ENCODE measurements at places on chromosomes 1 and 21.

GRCh38 chr1:171802207-171802606 lies 20.7 kb downstream of the METTL13 start:
- no peak for DNase-seq

DNA sequence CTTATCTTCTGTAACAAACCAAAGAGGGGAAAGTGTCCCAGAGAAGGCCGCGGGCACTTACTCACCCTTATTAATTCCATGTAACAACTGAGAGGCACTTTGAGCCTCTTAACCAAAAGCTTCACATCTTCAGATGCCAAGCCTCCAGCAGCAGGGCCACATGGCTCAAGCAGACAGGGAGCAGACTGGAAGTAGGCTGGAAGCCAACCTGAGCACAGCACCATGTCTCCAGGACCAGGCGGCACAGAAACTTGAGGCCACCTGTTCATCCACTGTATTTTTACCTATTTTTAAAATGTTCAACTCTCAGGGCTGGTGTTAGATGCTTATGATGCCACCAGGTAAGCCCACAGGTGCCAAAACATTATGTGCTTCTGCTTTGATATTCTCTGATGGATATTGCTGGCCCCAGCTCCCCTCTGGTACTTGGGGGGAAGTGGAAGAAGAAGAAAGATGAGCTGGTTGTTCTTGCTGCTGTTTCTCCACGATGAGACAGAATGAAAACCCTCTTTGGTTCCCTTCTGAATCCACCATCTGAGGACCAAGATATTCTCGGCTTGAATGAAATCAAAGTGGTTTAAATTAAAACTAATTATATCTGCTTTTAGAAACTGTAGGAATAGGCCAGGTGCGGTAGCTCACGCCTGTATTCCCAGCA lies 30.6 kb upstream of the SDE2 start:
- DNase-seq: no peak

- DNase-seq: no peak
These were observed 39.8 kb downstream of the PTPN14 start for GRCh38 chr1:214511639-214511998.

- DNase-seq: no peak
These were observed 7.4 kb downstream of the BCL10 start for GRCh38 chr1:85268801-85269585.

DNA sequence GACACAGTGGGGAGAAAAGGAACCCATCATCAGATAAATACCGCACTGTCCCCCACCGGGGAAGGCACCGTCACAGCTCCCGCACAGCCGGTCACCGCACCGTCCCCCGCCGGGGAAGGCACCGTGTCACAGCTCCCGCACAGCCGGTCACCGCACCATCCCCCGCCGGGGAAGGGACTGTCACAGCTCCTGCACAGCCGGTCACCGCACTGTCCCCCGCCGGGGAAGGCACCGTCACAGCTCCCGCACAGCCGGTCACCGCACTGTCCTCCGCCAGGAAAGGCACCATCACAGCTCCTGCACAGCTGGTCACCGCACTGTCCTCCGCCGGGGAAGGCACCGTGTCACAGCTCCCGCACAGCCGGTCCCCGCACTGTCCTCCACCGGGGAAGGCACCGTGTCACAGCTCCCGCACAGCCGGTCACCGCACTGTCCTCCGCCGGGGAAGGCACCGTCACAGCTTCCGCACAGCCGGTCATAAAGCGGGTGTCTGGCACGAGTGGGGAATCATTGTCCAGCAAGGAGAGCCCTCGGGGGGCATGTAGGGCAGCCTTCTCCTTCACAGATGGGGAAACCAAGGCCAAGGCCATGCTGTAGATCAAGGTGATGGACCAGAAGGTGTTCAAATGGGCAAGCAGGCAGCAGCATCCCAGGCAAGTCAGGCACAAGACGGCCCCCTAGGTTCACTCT lies 280.1 kb downstream of the NPHP4 start:
- DNase-seq: no peak

GRCh38 chr1:55060133-55060999 lies 21.0 kb downstream of the PCSK9 start:
- DNase-seq: no peak

DNA sequence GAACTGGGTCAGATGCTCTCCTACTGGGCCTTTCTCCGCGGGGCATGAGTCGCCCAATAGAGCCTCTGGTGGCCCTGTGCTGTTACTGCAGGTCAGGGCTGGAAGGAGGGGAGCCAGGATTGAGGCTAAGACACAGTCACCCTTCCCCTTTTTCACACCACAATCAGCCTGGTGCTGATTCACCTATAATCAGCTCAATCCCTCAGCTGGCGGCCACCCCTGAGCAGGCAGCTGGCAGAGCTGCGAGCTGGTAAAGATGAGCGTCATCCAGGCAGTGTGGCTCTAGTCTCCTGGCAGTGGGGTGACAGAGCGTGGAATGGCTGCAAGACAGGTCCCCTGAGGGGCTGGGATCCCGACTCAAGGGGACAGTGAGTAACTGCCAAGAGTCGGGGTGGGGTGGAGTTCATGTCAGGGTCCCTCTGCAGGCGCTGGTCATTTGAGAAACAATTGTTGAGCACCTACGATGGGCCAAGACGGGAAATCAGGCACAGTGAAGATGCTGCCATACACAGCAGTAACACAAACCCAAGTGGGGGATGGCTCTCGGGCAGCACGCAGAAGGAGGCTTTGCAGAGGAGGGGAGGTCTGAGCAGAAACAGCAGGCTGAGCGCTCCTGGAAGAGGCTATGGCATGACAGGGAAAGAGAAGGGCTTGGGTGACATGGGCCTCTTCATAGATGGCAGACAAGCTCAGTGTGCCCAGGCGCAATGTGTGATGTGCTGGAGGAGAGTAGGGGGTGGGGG lies 21.8 kb downstream of the ATF3 start:
- peak; percentile 71 for DNase-seq

DNA sequence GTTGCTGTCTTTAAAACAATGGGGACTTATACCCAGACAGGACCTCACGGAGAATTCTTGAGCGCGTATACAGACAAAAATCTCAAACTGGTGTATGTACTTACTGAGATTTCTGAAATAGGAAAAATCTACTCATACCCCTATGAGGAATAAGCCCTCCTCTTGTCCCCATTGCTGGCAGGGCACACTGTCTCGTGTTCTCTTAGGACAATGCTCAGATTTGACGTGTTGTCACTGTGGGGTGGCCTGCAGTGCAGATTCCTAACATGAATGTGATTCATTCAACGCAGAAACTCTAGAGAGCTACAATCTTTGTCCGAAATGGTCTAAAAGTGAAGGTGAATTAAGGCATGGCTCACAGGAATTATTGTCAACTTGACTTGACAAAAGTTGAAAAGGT lies 31.1 kb upstream of the PDE9A start:
- DNase-seq: no peak

GRCh38 chr1:168688644-168689326 lies 40.2 kb downstream of the DPT start:
- DNase-seq: no peak

DNA sequence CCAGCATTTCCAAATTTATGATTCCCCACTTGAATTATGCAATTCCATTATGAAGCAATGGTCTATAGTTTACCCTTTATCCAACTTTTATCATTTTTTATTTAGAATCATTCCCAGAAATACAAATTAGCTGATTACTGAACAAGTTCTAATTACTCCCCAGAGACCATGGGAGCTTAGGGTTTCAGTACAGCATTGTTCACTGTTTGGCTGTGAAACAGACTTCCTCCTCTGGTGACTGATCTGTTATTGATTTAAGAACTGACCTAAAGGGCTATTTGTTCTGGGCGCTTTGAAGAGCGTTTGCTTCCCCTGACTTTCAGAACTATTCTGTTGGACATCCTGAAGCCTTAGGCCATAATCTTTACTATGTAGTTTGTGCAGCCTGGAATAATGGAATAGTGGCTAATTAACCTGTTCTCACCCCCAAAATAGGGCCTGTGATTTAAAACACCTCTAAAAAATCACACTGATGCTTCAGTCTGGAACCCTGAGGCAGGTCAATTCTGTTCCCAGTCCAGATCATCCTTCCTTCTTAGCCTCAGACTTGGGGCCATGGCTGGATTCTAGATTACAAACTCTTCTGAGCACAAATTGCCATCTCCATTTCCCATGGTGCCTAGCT lies 58.7 kb downstream of the ALG14 start:
- no peak for DNase-seq

DNA sequence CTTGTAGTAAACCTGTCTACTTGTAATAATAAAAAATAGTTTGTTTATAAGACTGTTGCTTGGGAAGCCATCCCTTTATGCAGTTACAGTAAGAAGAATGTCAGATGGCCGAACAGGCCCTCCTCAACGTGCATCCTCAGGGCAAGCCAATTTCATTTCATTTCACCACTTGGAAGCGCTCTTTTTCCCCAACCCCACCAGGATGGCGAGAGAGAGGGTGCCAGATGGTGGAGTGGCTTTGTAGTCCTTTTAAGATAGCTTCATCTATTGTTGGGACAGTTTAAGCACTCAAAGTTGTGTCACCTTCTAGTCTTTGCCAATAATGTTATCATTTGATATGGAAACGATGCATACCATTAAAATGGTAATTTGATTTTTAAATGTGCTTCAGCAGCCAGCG lies 356.3 kb upstream of the CAMK1G start:
- DNase-seq: no peak

DNA sequence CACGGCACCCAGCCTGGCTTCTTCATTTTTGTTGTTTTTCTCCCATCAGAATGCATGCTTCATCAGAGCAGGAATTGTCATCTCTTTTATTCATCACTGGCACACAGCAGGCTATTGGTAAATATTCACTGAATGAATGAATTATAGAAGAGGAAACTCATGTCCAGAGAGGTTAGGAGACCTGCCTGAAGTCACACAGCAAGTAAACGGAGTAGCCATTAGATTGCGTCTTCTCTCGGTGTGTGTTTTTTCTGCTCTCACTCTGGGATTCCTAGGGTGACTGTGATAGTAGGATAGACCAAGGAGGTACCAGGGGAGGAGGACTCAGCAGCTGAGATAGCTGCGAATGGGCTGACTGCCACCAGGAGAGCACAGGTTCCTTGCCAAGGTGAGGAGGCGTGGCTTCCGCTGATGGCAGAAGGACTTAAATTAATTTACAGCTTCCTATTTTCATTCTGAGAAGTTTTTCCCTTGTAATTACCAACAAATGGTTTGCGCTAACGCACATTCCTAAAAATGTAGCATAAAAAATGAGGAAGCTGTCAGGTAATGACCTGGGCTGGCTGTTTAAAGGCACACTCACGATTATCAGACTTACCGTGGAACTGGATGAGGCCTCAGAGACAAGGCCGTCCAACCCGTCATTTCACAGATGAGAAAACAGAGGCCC lies 4.5 kb upstream of the NCMAP start:
- no peak for DNase-seq

DNA sequence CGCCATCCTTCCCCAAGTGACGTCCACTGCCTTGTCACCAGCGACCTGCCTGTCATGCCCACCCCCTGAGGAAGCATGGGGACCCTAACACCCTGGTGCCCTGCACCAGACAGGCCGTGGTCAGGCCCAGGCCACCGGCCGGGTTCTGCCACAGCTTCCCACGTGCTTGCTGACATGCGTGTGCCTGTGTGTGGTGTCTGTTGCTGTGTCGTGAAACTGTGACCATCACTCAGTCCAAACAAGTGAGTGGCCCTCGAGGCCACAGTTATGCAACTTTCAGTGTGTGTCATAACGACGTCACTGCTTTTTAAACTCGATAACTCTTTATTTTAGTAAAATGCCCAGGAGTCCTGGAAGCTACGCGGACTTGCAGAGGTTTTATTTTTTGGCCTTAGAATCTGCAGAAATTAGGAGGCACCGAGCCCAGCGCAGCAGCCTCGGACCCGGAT lies 8.5 kb upstream of the CTRC start:
- no peak for DNase-seq

DNA sequence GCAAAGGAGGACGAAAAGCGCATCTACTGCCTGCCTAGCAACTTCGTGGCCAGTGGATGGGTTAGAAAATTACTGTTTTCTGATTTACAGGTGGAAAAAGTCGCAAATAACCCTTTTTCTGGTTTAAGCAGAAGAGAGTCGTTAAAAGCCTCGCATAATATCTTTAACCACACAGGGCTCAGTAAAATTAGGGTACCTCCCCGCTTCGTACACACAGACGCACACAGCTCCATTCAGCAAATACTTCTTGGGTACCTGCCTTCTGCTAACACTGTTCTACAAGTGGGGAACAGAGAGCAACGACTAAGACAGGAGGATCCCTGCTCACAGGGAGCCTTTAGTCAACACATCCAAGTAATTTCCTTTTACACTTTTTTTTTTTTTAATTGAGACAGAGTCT lies 704 bp downstream of the ALG6 start:
- DNase-seq: peak; percentile 3

DNA sequence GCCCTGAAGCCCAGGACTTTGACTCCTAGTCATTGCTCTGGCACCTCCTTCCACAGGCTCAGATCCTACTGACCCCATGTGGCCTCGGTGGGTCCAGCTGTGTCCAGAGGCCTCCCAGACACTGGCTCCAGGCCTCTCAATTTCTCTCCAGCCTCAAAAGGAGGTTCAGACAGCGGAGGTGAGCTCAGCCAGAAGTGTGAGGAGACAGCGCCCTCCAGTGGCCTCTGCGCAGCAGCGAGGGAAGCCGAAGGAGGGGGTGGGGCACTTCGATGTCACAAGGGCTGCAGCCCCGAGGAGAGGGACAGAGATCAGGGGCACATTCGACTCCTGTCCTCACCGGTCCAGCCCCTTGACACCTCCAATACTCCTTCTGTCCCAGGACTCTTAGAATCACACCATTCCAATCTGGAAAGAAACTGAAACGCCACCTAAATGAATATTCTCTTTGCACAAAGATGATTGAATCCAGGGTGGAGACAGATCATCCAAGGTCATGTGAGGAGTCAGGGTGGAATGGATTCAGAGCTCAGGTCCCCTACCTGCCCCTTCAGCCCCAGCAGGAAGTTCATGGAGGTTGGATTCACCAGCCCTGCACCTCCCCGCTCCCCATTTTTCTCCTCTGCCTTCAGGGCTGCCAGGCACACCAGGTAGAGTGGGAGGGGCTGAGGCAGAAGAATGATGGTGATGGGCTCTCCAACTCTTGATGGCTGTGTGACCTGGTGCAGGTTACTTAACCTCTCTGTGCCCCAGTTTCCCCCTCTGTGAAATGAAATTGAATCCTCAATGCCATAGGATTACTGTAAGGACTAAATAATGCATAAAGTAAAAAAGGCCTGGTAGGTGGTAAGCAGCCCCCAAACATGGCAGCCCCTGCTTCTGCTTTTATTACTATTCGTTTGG lies 34.8 kb upstream of the ZBTB40 start:
- peak; percentile 74 for DNase-seq

- DNase-seq: no peak
These were observed 216.9 kb downstream of the RYR2 start for GRCh38 chr1:237258871-237259270.

DNA sequence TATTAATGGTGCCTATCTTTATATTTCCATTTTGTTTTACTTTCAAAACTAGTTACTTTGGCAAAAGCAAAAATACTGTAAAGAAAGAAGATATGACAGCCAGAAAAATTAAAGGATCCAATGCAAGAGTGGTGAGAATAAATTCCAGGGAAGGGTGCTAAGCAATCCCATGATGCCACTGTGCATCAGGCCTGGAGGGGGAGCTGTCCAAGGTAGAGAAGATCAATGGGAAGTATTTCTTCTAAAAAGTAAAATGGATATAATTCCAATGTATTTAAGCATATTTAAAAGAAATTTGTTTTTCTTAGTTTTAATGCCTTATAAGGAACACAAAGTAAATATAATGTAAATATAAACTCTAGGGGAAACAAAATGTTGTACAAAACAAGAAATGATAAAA lies 1382.2 kb upstream of the B3GALT2 start:
- no peak for DNase-seq
